Stimulated activated CD4-positive, alpha-beta T cell treated with anti-CD3 and anti-CD28 coated beads, TNF-alpha, amount 100 ng/mL, for 4 hours (primary cell): ENCODE measurements at places on chromosomes 1 and 21.

GRCh38 chr21:38082936-38083485 is 166.8 kb upstream of the KCNJ6 start:
- no peak for DNase-seq

DNA sequence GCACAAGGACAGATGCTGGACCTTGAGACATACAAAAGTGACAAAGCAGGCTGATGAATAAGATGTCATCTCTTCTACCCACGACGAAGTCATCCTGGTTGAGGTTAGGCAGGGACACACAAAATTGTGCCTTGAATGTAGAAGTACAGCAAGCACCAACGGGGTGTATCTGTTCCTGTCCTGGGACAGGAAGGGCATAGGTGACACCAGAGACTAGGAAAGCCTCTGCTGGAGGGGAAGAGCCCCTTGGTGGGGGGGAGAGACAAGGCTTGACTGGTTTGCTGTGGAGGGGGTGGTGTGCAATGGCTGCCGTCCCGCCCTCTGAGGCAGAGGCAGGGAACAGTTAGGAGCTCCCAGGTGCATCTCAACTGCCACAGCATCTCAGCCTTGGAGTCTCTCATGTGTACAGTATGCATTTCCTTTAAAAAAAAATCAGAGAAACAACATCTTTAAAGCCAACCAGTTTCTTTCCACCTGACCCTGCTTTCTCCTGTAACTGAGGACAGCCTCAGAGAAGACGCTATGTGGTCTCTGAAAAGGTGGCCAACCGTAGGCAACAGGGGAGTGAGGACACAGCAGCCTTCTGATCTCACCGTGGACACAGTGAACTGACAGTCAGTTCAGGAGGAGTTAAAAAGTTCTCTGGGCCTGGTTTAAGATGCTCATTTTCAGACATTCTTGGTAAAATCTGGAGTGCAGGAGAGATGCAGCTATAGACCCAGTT is 17.7 kb upstream of the GFI1 start:
- no peak for DNase-seq

- DNase-seq, result no peak
Observed at GRCh38 chr1:169478094-169478672, 7.6 kb downstream of the SLC19A2 start.

GRCh38 chr1:33273961-33274371 is 17.7 kb downstream of the ZNF362 start:
- no peak for DNase-seq

- no peak for DNase-seq
Observed at GRCh38 chr1:184186167-184186566, 134.6 kb downstream of the TSEN15 start.

- no peak for DNase-seq
Observed at GRCh38 chr1:234724516-234725176, 114.7 kb upstream of the IRF2BP2 start.

DNA sequence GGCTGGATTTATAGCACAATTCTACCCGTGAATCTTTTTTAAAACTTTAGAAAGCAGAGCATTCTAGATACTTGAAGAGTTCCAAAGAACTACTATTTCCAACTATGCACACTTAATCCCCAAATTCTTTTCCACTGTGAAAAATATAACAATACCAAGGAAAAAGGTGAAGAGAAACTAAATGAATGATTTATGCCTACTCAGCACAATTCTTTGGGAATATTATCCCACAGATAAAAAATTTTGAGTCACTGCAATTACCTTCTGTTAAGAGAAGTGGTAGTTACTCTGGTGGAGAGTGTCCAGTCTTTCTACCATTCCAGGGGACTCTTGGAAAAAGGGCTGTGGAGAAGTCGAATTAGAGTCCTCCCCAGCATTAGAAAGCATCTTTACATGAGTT is 39.2 kb downstream of the ERO1B start:
- DNase-seq, result no peak

DNA sequence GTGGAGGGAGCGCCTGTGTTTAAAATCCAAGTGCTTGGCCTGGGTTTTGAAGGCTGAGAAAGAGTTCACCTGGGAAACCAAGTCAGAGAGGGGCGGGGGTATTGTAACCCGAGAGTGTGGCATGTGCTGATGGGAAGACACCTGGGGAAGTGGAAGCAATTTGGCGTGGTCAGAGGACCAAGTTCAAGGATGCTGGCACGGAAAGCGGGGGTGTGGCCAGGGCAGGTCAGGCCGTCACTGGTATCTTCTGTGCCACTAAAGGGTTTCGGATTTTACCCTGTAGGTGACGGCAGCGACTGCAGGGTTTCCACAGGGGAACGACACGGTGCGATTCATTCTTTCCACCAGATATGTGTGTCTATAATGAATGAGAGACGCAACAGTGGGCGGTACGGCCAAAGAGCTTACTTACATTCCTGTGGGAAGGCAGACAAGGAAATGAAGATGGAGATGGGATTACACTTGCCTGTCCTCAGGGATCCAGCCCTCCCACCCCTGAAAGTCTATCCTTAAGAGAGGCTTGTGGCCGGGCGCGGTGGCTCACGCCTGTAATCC is 31.3 kb downstream of the CA6 start:
- no peak for DNase-seq

DNA sequence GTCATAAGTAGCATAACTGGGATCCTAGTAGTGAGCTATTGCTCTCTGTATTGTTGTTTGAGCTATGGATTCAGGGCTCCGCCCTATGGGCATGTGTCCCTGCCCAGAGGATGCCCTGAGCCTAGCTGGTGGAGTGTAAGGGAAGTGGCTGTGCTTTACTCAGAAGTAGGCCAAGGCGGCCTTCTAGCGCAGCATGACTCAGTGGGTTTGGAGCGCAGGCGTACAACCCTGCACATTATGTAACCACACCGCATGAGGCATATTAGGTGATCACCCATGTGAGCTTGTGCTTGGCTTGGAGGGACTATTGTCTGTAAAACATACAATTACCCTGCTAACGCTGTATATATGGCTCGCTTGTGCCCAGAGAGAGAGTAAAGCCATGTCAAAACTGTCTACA is 11.1 kb upstream of the UBE2U start:
- no peak for DNase-seq

DNA sequence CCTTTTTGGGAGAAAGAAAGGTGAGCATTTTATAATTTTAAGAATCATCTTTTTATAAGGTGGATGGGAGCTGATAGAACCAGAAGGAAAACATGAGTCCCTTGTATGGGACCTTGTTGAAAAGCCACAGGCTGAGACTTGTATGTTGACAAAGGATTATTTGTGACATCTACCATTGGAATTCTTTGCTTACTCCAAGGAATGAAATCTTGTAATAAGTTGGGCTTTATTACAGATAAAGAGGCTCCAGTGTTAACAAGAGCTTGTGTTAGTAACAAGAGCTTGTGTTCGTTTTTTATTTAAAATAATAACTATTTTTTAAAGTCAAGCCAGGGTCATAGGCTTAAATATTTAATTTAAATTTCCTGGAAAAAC is 201.1 kb upstream of the CHRM3 start:
- DNase-seq, result no peak

DNA sequence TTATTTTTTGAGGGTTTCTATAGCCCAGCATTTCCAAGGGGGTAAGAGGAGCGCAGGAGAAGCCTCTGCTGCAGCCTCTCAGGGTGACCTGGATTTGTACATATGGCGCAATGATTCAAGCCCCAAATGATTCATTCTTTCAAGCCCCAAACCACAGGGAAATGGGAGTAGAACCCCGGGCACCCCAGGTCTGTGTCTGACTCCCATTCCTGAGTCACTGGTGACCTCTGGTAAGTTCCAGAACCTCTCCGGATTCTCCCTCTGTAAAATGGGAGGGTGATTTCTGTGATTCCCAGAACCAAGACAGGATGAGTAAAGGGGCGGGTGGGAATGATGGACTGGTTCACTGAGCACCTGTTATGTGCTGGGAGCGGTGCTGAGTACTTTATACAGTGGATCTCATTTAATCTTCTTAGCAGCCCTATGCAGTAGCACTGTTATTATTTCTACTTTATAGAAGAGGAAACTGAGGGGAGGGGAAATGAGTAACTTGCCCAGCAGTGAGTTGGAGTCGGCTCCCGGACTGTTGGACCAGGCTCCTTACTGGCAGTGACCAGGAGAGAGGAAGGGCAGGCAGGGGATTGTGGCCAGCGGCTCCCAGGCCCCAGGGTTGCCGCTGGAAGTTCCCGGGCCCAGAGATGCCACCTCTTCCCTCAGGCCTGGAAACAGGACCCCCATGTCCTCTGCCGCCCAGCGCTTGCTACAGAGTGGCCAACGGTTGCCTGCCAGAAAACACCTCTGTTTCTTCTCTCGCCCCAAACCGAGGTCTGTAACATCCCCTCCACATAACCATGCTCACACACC is 20.3 kb upstream of the SLC26A9 start:
- no peak for DNase-seq

- DNase-seq, result no peak
Observed at GRCh38 chr1:171141688-171142415, 43.2 kb upstream of the FMO2 start.

DNA sequence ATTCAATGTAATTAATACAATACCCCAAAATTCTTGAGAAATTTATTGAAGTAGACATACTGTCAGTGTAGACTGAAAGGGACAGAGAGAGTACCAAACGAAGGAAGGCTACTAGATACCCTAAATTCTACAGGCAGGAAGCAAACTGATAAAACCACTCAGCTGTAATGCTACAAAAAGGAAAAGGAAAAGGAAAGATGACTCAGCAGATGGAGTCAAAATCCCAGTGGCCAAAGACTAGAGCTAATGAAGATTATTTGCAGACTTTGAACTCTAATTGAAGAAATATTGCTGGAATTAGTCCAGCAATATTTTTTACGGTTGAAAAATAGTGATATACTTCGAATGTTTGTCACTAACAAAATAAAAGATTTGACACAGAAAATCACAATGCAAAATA is 671.9 kb downstream of the BRINP3 start:
- DNase-seq, result no peak

DNA sequence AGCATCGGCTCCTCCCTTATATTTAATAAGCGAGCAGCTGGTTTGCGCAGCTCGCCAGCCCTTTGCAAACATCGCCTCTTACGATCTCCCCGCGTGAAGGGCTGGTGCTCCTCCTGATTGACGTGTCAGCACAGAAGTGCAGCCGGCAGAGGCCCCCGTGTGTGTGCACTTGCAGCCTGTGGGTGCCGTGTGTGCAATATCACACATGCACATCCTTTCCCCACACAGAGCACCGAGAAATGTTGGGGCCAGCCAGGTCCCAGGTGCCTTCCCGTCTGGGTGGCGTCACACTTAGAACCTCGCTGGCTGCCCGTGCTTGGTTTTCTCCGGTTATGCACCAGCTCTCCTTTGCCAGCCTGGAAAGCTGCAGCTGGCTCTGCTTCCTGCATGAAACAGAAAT is 126.6 kb upstream of the AJAP1 start:
- no peak for DNase-seq

GRCh38 chr21:45932922-45933502 is 48.6 kb upstream of the COL6A1 start:
- DNase-seq, result no peak

DNA sequence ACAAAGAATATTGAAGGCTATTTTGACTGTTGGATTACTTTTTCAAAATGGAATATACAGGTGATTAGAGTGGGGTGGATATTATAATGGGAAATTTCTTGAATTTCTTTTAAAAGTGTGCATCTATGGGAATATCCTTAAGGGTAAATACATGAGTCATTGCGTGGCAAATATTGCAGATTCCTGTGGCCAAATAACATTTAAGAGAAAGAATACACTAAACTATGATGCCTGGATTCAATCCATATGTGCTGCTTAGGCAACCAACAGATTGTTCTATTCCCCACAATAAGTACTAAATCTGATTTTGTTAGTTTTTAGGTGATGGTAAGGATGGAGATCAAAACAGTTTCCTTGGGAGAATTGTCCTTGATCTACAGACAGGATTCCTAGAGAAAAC is 119.5 kb downstream of the HMCN1 start:
- no peak for DNase-seq

DNA sequence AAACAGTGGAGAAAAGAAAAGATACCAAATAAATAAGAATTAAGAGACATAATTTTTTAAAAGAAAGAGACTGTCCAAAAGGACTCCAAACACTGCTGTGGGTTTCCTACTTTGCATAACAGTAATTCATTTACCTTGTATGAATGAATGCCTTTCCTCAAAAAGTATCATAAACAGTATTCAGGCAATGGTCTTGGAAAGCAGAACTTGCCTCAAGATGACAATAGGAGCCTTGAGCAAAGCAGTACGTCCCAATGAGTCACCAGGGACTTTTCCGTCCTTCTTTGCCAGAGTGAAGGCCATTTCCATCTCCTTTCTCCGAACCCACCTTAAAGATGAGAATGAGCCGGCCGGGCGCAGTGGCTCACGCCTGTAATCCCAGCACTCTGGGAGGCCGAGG is 186.4 kb downstream of the ZBTB18 start:
- DNase-seq, result no peak

- no peak for DNase-seq
Observed at GRCh38 chr1:8332806-8333205, 14.9 kb downstream of the SLC45A1 start.
